ENCODE measurements at places on chromosomes 6 and 20.

DNA sequence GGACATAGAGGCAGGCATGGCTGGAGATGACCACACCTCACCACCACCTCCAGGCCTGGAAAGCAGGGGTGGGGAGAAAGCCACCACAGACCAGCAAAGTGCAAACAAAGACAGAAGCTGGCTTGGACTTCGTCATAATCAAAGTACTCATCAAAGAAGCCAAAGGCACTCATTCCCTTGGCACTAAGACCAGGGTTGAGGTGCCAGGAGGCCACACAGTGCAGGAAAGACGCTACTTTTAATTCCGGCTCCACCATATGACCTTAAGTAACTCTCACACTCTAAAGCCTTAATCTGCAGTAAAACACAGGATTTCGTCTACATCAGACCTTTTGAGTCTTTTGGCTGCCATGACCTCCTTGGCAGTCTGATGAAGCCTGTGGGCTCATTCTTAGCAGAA, 123.1 kb downstream of the HIVEP2 start:
- no peak for DNase-seq

GRCh38 chr6:20217324-20217855, 5.1 kb upstream of the MBOAT1 start:
- no peak for DNase-seq

DNA sequence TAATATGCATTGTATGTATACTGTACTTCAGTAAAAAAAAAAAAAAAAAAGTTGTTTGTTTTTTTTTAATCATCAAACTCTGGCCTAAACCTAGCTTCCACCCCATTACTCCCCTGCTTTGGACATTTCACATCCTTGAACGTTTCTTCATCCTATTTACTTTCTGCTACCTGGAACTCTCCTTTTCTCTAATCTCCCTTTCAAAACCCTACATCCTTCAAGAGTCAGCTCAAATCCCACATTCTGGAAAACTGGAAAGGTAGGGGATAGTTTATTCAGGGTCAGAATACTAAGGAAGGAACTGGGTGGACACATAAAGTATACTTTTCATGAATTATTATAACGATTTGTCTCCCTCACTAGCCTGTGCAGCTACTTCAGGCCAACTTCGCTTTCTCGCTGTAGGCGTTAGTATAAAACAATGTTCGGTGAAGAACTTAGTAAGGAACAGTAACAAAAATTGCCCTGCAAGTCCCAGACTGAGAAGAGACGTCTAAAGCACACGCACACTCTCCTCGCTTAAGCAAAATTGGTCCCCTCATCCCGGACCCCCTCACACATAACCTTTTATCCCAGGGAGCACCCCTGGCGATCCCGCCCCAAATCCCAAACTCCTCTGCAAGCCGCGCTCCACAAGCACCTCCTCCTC, 775 bp downstream of the PIGU start:
- DNase-seq: no peak

GRCh38 chr6:16684896-16685554, 76.2 kb downstream of the ATXN1 start:
- DNase-seq: peak; percentile 30

Data from HT1080 (cell line).